Naive B cell (primary cell): ENCODE measurements at places on chromosomes 11 and 22.

DNA sequence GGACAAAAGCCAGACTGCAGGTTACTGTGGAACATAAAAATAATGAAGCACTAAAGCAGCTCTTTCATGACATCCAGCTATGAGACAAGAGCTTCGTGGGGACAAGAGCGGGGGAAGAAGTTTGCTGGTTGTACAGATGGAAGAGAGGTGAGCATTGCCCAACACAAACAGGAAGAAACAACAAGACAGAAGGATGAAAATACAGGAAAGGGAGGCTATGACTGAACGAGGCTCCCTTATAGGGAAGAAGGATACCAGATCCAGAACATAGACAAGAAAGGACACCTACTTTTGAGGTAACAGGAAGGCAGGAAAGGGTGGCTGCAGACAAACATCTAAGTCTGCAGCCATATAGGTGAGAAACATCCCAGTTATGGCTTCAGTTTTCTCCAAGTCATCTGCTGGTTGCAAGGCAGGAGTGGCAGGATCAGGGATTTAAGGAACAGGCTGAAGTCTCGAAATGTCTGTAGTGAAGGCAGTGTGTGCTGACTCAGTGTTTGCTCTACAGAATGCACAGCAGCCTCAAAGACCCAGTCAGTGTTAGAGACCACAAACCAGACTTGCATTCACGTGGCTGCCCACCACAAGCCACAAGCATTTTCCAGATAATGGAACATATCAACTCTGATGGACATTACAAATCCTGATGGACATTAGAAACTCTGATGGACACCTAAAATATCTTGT lies 1.9 kb downstream of the CLTCL1 start:
- H3K27ac ChIP-seq: no peak overlapping the region
- no peak for DNase-seq
- H3K36me3 ChIP-seq: no peaks in the 10 kb centered on the region
- H3K4me1 ChIP-seq: peaks cover 11% of the 10 kb centered on the region
- peak overlapping the region; percentile 71 for H3K4me3 ChIP-seq

- peak overlapping the region; percentile 68 for H3K27ac ChIP-seq
- H3K27me3 ChIP-seq: no peaks in the 10 kb centered on the region
- H3K4me1 ChIP-seq: peaks cover 20% of the 10 kb centered on the region
- no peak overlapping the region for H3K4me3 ChIP-seq
- DNase-seq: no peak
- H3K36me3 ChIP-seq: no peaks in the 10 kb centered on the region
These were observed 16.2 kb downstream of the CBL start for GRCh38 chr11:119222308-119222707.

DNA sequence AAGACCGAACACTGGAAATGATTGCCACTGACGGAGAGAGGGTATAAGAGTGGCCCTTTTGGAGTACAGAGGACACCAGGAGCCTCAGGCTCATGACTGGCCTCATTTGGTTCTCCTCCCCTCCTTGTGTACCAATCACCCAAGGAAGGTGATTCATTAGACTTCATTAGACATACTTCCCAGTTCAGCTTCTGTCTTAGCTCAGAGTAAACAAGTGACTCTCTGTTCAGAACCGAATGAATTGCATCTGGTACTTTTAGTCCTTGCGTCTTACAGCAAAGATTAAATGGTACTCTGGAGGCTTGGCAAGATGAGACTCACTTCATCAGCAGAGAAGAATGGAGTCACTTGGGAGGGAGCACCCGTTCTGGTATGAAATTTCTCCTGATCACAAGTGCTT lies 75.2 kb downstream of the ZNRF3 start:
- H3K4me3 ChIP-seq: no peak overlapping the region
- H3K27me3 ChIP-seq: peaks cover 62% of the 10 kb centered on the region
- no peak overlapping the region for H3K27ac ChIP-seq
- no peak for DNase-seq
- peaks cover 7% of the 10 kb centered on the region for H3K4me1 ChIP-seq

DNA sequence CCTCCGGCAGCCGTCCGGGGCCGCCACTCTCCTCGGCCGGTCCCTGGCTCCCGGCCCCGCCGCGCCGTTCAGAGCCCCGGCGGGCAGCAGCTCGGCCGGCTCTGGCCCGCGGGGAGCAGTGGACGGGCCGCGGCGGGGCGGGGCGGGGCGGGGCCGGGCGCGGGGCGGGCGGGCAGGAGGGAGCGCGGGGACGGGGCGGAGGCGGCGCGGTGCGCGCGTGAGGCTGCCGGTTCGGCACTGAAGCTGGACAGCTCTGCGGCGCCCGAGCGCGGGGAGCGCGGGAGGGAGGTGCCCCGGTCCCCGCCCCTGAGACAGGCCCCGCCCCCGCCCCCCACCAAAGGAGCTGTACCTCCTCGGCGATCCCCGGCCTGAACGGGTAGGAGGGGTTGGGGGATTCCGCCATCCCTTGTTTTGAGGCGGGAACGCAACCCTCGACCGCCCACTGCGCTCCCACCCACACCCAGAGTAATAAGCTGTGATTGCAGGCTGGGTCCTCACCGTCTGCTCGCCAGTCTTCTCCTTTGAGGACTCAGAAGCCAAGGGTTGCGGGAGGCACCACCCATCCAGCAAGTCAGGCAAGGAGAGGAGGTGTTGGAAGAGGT lies at the start of gene DRD2:
DRD2 (minus strand) TSS at position 239 of the 602 bp plus-strand sequence. CDS start 50,747 bp downstream, outside the sequence.
- no peak within 1 kb of the TSS for H3K27ac ChIP-seq
- peaks cover 84% of the 10 kb centered on the region for H3K27me3 ChIP-seq
- H3K4me1 ChIP-seq: peaks cover 9% of the 10 kb centered on the region
- DNase-seq: no peak
- peaks cover 6% of the 10 kb centered on the region for H3K36me3 ChIP-seq
- H3K4me3 ChIP-seq: peak within 1 kb of the TSS; percentile 67

DNA sequence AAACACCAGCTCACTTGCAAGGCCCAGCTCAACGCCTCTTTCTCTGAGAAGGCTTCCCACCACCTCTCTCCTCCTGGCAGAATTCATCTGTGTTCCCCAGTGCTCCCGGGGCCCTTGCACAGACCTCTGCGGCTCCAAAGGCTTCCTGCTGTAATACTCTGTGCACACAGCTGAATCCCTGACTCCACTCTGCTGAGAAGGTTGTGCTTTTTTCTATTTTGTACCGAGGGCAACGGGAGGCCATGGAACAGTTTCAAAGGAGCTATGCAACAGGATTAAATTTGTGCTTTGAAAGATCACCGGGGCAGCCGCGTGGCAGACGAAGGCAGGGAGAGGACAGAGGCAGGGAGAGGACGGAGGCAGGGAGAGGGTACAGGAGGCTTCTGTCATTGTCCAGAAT lies 49.2 kb upstream of the SYT7 start:
- no peak for DNase-seq
- H3K4me3 ChIP-seq: no peak overlapping the region

DNA sequence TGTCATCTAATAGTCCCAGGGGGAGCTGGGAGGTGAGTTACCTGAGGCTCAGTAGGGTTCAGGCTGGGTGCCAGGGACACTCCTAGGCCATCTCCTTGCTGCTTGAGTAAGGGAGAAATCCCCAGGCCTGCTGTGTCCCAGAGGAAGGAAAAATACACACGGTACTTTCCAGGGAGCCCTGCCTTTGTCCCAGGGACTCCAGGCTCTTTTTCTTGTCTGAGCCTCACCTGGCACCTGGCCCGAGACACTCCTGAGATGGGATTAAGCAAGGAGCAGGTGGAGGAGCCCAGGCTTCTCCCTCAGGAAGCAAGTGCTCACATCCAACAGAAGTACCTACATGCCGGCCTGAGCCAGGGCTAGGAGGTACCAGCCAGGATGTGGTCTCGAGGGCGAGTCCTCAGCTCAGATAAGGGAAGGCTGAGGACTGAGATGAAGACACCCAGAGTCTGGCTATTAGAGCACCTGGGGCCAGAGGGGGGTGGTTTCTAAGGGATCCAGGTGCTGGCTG lies 899 bp upstream of the KLHDC7B start:
- H3K4me3 ChIP-seq: no peak overlapping the region
- peaks cover 44% of the 10 kb centered on the region for H3K4me1 ChIP-seq
- peak overlapping the region; percentile 75 for H3K27ac ChIP-seq
- DNase-seq: no peak
- H3K27me3 ChIP-seq: no peaks in the 10 kb centered on the region

GRCh38 chr11:69670158-69670845 lies 4.9 kb downstream of the LTO1 start:
- H3K36me3 ChIP-seq: no peaks in the 10 kb centered on the region
- no peak overlapping the region for H3K27ac ChIP-seq
- peaks cover 36% of the 10 kb centered on the region for H3K4me1 ChIP-seq
- H3K27me3 ChIP-seq: no peaks in the 10 kb centered on the region
- DNase-seq: peak; percentile 59
- no peak overlapping the region for H3K4me3 ChIP-seq
